ENCODE measurements at places on chromosomes 4 and X.

DNA sequence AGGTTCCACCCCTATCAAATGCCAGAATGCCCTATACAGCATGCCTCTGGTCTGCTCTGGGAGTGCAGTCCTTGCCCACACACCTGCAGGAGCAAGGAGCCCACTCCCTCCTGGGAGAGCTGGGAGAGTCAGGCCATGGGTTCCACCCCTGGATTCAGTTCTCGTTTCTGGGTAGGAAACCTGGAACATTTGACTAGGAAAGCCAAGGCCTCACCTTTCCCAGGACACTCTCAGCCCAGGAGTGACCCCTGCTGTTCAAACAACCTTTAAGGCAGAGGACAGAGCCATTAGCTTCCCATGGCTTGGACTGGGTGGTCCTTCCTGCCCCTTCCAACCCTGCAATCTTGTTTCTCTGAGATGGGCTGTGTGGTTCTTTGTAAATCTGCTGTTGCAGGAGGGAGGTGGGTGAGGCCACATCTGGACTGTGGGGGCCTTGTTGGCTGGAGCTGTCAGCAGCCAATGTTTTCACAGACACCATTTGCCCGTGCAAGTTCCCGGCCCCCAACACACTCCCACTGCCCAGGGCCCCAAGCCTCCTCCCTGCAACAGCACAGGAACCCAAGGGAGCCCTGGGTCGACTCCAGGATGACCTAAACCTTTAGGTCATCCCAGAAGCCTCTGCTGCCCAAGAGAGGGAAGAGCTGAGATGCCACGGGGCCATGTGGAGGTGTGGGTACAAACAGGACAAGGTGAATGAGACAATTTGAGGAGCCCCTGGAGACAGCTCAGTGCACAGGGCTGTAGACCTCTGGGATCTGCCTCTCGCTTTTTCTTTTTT, 104.4 kb downstream of the PJA1 start:
- DNase-seq = no peak

GRCh38 chr4:23890369-23891063, 669 bp upstream of the PPARGC1A start:
- DNase-seq = no peak

DNA sequence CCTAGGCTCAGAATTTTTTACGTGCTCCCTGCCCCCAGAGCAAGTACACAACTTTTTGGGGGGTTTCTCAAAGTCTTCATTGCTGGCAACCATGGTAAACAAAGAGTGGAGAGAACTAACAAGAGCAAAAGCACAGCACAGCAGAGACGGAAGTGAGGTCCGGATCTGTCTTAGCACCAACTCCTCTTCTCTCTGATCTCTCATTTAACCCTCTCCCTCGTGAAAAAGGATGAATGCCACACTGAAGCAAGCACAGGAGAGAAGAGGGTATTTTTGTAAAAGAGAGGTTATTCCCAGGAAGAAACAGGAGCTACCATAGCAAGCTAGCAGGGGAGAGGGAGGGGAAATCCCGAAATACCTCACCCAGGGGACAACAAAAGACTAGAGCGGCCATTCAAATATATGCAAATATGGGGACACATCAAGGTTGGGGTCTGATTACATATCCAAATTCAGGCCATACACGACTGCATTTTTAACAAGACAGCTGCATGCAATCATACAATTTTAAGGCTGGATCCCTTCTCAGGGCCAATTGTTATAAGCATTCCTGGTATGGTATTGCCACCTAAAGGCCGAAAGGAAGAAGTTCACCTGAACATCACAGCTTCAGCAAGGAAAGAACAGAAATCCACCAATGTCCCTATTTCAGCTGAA, 46.6 kb downstream of the CD40LG start:
- DNase-seq = peak; percentile 32

- DNase-seq = no peak
These were observed 76.7 kb downstream of the TMEM131L start for GRCh38 chr4:153542834-153543233.

DNA sequence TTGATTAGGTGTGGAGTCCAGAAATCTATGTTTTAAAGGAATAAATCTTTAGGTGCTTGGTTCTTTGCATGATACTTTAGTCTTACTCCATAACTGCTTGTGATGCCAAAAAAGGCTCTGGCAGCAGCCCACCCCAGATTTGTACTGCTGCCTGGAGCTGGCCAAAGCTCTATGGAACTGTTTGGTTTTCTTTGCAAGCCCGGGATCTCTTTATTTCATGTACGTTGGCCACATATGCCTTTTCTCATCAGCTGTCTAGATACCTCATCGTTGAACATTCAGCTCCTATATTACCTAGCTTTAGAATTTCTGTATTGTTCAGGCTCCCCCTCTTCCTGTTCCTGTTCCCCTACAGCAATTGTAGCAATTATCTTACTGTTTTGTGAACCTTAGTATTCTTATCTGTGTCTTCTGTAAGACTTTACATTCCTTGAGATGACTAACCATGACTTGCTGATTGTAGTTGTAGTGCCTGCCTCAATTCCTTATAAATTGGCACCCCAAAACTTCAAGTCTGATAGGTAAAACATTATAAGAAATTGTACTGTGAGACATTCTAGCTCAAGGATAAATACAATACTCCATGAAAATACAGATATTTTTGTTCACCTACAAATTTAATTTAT, 199.4 kb upstream of the GPRIN3 start:
- no peak for DNase-seq

DNA sequence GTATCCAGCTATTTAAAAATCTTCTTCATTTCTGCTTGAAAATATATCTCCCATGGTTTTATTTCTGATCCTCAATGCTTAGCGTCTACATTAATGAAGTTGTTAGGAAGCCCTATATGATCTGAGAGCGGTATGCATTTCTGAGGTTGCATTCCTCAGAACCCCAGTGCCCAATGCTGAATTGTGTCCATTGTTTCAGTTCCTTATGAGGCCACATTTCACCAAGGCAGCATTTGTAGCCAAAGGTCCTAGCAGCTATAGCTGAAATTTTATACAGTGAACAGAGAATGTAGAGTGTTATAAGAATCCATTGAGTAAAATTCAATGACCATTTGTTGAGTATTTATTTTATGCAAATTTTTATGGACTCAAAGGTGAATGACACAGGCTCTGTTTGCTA, 209.5 kb downstream of the PCDH7 start:
- DNase-seq = no peak

DNA sequence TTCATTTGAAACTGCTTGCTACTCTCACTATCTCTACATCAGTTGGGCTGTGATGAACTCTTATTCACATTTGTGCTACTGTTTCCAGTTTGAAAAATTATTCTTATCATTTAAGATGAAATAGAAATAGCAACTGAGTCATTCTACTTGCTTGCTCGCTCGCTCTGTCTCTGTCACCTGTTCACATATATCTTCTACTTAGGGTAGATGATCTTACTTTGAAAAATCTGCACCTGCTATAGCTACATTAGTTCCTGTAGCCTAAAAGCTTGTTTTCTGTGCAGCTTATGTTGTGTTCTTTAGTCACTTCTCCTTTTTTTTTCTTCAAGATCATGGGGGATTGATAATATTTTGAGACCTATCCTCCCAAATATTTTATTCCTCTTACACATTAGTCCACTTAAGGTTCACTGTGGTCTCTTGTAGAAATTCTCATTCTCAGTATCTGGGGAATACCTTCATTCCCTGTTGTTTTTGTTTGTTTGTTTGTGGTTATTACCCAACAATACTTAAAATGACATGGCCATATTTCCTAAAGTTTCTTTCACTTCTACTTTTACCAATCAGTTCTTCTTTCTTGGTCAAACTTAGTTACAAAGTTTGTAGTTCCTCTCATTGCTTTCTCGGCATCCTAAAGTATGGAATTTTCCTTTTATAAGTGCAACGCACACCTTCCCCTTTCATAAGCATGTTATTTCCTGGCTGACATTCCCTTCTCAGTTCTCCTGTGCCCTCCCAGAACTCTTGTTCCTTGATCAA, 36.5 kb downstream of the CLCN5 start:
- no peak for DNase-seq

DNA sequence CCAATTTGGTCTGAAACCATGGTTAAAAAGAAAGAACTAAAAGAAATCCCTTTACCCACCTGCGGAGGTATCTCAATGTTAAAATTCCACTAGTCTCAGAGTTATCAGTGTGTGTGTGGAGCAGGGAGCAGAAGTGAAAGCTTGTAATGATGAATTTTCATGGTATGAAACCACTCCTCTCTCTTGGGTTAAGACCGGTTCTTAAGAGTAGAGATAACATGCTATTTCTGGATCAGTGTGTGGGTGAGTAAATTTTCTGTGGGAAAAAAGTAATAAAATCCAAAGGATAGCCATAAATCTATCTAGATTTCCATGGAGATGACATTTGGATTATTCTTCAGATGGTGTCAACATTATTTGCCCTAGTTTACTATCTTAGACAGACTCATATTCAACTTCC, 3.2 kb downstream of the FGF13 start:
- no peak for DNase-seq

DNA sequence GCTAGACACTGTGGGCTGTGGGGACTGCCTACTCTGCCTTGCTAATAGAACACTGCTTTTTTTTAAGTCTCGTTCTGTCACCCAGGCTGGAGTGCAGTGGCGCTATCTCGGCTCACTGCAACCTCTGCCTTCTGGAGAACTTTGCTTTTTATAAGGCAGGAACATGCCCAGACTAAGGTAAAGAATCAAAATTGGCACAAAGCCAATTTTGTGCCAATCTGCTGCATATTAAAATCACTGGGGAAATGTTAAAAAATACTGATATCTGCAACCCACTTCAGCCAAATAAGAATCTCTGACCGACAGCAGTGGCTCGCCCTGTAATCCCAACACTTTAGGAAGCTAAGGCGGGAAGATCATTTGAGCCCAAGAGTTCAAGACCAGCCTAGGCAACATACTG, 36.5 kb upstream of the CEP135 start:
- DNase-seq = no peak

DNA sequence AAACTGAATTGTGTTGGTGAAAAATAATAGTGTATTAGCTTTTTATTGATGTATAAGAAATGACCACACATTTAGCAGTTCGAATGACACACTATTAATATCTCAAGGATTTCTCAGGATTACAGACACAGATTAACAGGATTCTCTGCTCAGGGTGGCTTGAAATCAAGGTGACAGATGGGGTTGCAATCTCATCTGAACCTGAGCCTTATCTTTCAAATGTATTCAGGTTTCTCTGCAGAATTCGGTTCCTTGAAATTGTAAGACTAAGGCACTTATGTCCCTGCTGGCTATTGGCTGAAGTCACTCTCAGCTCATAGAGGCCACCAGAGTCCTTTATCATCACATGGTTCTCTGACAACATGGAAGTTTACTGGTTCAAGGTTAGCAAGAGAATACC, 1780.1 kb downstream of the ARAP2 start:
- no peak for DNase-seq

DNA sequence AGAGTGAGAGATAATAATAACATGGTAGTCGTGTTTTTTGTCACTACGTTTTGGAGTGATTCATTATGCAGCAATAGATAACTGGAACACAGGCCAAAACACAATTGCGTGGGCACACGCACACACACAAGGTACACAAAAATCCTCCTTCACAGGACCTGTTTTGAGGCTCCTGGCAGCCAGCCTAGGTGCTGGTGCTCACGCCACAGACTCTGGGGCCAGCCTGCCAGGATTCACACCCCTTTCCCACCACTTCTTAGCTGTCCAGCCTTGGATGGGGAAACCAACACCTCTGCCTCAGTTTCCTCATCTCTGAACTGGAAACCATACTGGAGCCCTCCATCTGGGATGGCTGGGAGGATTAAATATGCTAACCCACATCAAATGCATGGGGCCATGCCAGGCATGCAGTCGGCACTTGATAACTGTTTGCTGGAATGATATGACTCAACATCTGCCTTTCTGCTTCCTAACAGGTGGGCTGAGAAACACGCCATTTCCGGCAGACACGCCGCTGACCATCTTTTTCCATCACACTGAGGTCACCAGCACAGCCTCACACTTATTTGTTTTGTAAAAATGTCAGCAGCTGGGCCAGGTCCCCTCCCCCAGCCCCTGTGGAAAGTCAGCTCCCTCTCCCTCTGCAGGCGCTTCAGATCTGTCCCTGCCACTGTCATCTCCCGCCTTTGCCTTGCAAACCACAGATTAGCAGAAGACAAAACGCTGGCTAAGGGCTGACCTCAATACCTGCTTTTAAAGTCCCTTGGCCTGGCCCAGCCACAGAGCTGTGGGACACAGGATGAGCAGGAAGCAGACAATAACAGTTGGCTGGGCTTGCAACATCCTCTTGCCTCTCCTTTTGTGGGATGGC, 237.5 kb downstream of the BCOR start:
- DNase-seq = no peak

- no peak for DNase-seq
These were observed 30.2 kb downstream of the MAML3 start for GRCh38 chr4:140123666-140124377.

DNA sequence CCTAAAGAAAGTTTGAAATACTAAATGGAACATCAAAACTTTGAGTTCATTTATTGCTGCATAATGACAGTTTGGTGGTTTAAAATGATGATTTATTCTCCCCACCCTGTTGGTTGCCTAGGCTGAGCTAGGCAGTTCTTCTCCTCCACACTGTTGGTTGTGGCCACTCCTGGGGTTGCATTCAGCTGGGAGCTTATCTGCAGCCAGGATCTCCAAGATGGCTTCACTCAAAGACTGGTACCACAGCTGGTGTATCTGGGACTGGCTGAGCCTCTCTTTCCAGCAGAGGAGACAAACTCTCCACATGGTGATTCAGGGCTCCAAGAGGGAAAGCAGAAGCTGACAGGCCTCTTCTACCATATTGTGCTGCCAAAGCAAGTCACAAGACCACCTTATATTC, 33.1 kb downstream of the MSL3 start:
- no peak for DNase-seq

DNA sequence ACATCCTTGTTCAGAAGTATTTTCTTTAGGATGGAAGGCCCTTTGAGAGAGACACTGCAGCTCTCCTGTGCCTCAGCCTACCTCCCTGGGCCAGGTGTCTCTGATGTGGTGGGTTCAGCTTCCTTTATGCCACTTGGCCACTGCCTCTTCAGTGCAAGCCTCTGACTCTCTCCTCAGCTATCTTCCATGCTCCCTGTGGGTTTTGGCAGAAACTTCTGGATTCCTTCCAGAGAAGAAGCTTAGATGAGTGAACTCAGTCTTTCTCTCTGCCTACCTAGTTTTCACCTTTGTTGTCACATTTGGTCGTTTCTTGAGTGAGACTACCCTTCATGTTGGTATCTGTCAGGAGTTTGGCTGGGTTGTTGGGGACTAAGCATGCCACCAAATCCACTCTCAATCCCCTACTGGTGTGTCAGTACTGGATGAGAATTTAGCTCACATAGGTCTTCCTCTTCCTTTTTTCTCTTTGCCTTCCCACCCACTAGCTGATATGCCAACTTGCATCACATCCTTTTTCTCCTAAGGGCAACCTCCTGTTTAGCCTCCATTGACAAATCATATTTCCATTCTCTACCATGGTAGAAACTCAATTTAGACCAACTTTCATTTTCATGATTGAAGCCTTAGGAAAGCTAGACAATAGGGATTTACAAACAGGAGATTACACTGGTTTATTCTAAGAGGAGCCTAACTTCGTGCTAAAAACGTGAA, 32.0 kb downstream of the IL15 start:
- DNase-seq = no peak

GRCh38 chr4:52372747-52373146, 286.4 kb downstream of the USP46 start:
- DNase-seq = no peak

- no peak for DNase-seq
These were observed 73.2 kb downstream of the SH3KBP1 start for GRCh38 chrX:19814240-19814639.

- DNase-seq = no peak
These were observed 13.3 kb upstream of the DUSP9 start for GRCh38 chrX:153633607-153634180.

Measured in NCI-H460 (cell line).